T-helper 2 cell treated with Interferon-gamma antibody and Interleukin-4, amounts not matched to agents 5 μg/mL and 100 μg/mL, for 36 hours (primary cell): ENCODE measurements at places on chromosomes 5 and 9.

DNA sequence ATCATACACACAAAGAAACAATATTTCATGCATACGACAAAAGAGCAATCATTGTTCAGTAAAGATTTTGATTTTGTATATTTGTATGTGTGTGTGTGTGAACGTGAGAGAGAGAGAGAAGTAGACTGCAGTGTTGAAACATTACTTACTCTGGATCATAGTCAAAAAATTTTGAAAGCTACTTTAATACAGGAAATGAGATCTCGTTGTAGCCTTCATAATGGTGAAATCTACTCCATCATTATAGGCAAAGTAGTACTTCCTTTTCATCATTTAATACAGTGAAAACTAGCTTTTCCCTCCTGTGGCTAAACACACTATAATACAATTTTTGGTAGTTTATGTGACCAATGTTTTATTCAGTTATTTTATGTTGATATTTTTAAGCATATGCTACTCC, 1427.7 kb upstream of the C9orf72 start:
- no peak for DNase-seq

DNA sequence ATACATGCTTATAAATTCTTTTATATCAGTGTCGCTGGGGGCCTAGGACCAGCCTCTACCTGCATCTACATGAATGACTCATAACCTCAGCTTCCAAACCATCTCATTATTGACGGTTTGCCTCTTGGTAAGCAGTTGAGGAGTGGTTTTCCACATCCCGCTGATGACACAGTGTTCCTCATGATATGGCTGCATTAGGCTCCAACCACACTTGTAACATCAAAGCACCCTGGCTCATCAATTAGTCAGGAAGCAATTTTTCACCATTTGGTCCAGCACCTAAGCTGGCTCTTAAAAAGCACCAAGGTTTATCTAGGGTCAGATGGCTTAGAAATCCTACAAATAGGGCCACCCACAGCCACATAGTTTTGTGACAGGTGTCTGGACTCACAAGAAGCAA, 402.4 kb downstream of the ARHGEF28 start:
- DNase-seq, result no peak

DNA sequence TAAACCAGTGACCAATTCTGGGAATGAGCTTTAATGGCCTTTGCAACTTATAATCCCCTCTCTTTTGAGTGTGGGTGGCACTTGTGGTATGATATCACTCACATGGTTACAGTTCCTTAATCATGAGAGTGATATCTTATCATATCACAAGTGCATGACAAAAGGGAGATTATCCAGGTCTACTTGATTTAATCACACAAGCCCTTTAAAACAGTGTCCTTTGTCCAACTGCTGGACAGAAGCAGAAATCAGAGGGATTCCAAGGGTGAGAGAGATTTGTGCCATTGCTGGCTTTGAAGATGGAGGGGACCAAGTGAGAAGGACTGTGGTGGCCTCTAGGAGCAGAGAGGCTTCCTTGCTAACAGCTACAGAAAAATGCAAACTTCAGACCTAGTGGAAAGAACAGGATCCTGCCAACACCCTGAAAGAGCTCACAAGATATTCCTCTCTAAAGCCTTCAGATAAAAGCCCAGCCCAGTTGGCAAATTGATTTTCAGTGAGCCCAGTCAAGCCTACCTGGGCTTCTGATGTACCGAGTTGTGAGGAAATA, 279.0 kb upstream of the TLE4 start:
- DNase-seq, result no peak

GRCh38 chr5:110851357-110851756, 112.5 kb downstream of the SLC25A46 start:
- no peak for DNase-seq
